ENCODE measurements at places on chromosomes 11 and 22.

DNA sequence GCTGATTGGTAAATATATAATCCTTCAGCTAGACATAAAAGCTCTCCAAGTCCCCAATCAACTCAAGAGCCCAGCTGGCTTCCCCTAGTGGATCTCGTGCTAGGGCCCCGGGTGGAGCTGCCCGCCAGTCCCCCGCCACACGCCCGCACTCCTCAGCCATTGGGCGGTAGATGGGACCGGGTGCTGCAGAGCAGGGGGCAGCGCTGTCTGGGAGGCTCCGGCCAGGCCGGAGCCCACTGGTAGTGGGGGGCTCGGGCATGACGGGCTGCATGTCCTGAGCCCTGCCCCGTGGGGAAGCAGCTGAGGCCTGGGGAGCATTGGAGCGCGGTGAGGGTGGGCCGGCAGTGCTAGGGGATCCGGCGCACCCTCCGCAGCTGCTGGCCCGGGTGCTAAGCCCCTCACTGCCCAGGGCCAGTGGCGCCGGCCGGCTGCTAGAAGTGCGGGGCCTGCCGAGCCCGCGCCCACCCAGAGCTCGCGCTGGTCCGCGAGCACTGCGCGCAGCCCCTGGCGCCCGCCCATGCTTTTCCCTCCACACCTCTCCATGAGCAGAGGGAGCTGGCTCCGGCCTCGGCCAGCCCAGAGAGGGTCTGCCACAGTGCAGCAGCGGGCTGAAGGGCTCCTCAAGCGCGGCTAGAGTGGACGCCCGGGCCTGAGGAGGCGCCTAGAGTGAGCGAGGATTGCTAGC is 1680.6 kb upstream of the RAG2 start:
- DNase-seq: no peak

DNA sequence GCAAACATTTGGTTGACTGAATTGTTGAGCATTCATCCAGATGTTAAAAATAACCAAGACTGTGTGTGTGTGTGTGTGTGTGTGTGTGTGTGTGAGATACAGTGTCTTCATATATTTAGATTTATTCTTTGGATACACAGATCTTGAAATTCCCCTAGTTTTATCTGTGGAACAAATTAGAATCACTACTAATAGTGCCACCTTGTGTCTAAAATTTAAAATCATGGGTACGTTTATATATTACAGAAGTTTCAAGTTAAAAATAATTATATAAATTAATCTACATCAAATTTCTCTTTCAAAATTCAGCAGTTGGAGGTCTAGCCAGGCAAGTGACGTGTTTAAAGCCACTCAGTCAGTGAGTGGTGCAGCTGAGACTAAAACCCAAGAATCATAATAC is 1566.2 kb upstream of the TENM4 start:
- DNase-seq: no peak

DNA sequence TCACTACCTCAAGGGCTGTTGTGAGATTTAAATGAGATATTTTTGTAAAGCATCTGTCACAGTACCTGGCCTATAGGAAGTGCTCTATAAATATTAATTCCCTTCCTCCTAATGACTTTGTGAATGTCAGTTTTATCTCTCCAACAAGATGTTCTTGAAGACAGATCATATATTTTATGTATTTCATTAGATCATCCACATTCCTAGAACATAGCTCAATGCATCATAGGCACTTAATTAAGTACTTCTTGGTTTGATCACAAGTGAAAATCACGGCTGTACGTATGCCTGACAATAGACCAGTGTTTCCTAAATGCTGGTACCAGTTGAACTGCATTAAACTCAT is 49.9 kb downstream of the RAB30 start:
- DNase-seq: no peak

DNA sequence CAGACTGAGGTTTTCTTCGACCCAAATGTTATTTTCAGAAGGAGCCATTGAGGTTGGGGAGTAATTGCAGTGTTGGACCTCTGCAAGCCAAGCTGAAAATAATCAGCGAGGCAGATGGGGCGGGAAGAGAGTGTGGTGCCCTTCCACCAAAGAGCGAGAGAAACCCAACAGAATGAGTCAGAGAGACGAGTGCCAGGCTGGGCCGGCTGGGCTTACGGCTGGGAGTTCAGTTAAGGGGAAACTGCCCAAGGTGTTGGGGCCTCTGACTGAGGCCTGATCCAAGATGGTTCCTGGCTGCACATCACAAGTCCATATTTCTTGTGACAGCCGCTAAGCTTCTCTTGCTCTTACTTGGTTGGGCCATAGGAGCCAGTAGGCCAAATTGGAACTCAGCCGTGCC is 30.4 kb upstream of the CREB3L1 start:
- DNase-seq: no peak

GRCh38 chr11:16933291-16933690 is 80.9 kb downstream of the PLEKHA7 start:
- DNase-seq: no peak

GRCh38 chr11:103202048-103202651 is 92.9 kb downstream of the DYNC2H1 start:
- DNase-seq: no peak

GRCh38 chr11:34124885-34125668 is 19.6 kb downstream of the NAT10 start:
- DNase-seq: no peak

DNA sequence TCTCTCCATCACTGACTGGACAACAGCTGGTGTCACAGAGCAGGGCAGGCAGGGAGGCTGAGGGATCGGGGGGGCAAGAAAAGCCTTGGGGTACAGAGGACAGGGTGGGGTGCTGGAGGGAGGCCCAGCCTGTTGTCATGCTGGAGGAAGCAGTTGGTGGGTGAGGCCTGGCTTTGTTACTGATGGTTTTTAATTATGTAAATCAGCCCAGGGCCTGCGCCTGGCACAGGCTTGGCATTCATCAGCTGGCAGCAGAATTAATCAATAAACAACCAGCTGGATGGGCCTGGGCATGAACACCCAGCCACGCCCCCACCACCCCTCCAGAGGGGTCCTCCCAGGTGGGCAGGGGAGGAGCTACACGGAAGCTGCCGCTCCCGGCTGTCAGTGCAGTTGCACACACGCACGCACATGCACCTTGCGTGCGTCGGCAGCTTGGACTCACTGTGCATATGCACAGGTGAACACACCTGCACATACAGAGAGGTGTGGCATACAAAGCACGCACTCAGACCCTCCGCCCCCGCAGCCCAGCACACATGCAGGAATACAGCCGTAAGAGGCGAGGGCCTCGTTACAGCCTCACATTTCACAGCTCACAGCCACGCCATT is 21.3 kb upstream of the ELFN2 start:
- DNase-seq: no peak

DNA sequence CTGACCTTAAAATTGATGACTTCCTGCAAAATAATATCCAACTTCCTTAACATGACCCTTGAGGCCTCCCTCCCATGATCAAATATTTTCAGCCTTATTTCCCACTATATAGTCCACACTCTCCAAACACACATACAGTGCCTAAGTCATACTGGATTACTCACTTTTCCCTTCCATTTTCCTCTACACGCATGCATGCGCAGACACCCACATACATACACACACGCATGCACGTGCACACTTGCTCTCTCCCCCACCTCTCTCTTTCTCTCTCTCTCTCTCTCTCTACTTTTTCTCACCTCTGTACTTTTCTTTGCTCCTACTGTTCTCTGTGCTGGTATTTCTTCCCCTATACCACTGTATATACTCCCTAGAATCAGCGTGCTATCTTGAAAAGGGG is 28.1 kb downstream of the DLG2 start:
- DNase-seq: no peak

DNA sequence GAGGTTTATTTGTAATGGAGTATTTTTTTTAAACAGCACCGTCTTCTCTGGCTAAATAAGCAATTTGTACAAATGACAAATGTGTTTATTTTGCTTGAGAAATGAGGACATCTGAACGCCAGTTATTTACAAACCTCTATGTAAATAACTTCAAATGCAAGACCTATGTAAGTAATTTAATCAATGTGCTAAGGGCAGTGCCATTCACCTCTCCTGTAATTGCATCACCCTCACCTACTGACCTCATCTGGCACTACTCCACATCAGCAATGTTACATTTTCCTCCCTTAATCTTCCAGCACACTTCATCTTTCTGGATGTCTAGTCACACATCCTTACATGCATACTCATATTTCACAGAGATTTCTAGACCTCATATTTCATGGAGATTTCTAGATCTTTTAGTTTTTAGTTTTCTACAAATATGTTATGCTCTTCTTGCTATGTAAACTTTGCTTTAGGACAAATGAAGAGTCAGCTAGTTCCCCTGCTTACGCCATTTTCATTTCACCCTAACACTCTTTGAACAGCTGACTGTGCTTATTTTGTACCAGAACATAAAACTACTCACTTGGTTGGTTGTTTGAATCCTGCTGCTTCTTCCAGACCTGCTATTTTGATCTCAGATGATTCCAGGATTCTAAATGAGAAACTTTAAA is 238.6 kb downstream of the GRM5 start:
- DNase-seq: no peak

DNA sequence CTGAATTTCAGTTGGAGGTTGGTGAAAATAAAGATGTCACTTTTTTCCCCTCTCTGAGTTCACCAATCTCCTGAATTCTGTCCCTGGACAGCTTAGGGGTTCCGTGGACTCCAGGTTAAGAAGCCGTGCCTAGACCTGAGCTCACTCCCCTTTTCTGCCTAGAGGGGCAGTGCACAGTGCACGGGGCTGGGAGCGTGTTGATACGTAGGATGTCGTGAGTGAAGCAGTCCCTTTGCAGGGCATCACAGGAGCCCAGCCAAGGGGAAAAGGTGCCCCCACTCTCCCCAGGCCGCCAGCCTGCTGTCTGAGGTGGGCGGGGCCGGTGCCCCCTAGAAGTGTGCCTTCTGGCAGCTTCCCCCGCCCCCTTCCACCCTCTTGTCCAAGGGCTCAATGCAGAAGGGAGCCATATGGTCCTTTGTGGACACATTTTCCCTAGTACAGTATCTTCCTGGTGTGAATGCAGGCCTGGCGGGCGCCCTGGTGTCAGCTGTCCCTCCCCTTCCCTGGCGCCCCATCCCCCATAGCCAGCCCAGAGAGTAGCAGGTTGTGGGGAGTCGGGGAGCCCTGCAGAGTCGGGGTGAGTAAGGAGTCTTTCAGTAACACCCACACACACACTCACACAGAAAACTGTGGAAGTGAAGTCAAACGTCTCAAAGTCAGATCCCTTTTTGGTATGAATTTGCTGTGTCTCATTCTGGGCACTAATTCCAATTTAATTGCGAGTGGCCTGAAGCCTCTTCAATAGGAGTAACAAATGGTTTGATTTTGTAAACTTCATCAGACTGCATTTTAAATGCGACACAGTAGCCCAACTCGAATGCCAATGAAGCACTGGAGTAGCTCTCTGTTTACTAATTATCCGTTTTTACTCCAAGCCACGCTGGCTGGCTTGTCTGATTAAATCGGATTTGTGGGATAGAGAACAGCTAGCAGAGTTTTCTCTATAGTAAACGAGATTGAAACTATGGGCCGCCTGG is 67.5 kb upstream of the NNMT start:
- no peak for DNase-seq

DNA sequence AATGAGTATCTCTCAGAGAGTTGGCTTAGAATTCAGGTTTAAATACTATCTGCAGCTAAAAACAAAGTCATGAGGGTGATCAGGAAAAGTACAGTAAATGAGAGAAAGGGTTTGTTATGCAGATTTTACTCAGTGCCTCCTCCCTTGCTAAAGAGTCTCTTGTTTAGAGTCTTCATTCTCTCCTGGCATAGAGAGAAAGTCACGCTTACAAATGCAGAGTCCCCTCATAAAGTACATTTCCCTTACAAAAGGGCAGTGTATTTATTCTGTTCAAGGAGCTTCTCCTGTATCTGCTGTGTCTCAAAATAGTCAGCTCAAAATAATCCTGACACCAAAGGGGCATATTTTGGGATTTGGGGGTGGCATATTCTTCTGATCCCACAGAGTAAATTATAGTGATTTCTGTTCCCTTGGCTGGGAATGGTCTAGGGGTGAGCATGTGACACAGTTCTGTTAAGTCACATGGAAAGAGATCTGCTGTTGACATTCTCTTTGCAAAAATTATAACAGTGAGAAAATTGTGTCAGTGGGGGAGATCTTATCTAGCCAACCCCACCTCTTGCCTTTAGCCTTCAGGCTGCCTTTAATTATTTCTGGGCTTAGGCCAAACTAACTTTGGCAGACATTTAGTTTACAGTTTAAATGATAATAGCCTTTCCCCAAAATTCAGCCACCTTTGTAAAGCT is 102.9 kb downstream of the MTNR1B start:
- DNase-seq: no peak

GRCh38 chr11:12281571-12282478 is 95.5 kb upstream of the PARVA start:
- peak; percentile 59 for DNase-seq

- peak; percentile 56 for DNase-seq
Observed at GRCh38 chr11:44709966-44710365, 16.8 kb upstream of the TSPAN18 start.

GRCh38 chr22:26546282-26546681 is 34.0 kb upstream of the TFIP11 start:
- DNase-seq: no peak

- no peak for DNase-seq
Observed at GRCh38 chr11:3184732-3185347, 19.7 kb upstream of the OSBPL5 start.

GRCh38 chr11:3231550-3231850 is 717 bp downstream of the MRGPRE start:
- DNase-seq: no peak

DNA sequence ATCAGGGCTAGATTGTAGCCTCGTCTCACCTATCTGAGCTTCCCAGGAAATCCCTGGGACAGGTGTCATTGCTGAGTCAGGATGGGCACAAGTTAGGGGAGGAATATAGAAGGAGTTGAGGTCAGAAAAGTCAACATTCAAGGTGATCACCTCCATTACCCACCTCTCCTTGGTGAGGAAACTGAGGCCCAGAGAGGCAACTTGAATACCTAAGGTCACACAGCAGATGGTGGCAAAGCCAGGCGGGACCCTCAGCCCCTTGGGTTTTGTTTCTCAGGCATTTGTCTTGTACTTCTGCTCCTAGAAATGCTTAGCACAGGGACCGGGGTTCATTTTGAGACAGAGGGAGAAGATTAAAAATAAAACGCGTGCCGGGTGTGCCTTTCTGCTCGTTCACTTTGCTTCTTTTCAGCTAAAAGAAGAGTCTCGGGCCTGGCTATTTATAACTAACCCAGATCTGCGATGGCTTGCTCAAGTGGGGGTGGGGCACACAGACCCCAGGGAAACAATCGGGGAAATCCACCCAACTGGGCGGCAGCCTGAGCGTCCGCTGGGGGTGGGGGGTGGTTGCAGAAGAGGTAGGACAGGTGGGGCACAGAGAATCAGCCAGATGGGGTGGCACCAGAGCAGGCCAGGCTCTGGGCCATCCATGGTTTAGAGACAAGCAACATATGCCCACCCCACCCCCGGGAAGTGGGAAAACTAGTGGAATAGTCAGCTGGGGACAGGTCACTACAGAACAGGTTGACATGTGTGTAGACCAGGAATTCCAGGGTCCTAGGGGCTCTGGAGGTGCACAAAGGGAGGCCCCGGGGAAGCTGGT is 3.9 kb upstream of the GNAZ start:
- no peak for DNase-seq

DNA sequence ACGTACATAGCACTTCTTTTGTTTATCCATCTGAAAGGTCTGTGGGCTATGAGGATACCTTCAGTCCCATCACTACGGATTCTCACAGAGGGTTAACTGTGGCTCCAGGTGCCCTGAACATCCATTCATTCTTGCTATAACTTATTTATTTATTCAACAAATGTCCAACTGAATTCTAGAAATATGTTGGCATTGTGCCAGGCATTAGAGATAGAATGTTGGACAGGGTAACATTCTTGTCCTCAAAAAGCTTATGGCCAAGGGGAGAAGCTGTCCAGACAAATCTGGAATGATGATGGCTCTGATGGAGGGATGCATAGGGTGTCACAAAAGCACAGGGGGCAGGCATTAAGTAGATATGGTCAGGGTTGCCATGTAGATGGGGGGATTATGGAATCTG is 8.4 kb downstream of the OLFML1 start:
- DNase-seq: no peak
